Amniotic epithelial cell (primary cell): ENCODE measurements at places on chromosomes 2 and 18.

- DNase-seq: no peak
Observed at GRCh38 chr2:238487652-238488346, 61.1 kb downstream of the ASB1 start.

- DNase-seq: no peak
Observed at GRCh38 chr2:172074254-172074653, 11.1 kb upstream of the DLX1 start.

DNA sequence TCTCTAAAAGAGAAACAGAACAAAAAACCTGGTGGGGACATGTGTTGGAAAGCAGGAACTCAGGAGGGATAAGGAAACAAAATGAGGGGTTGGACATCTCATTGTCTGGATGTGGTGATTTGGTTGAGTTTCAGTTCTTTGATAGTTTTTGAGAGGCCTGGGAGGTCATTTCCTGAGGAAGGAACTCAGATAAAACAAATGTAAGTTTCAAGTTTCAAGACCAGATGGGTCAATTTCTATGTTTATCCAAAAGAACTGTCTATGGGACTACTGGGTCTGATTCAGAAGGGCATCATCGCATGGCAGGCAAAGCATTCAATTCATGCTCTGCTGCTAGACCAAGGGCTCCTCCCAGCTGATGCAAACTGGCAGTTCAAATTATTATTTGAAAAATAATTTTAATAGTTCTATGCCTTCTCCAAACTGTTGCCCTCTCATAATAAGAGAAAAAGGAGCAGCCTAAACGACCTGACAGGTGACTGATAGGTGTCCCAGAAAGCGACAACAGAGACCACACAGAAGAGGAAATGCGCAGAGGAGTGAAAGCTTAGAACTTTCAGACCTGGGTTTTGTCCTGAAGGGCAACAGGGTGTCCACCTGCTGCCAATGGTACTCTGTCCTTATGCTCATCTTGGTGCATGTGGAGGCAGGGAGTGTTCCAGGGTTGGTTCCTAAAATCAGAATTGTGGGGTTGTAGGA lies 39.3 kb upstream of the SH3RF3 start:
- no peak for DNase-seq

DNA sequence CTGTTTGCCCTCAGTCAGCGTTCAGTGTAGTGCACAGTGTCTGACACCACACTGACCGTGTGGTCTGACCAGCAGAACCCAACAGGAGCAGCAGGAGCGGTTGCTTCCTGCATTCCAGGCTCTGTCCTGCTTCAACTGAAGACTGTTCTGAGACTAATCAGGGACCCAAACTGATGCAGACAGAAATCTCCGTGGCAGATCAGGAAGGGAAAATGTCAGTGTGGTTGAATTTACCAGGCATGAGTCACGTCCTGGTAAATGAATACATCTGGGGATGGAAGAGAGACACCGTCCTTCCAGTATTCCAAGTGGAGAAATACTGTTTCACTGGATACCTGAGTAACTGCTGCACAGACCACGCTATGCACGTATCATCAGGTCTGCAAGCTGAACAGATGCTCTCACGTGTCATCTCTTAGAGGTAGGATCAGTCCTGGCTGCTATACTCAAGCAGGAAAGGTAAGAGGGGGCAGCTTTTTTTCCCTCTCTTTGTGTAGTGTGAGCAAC lies 223.6 kb upstream of the EPAS1 start:
- peak; percentile 93 for DNase-seq

GRCh38 chr2:98730053-98730706 lies 752 bp downstream of the MGAT4A start:
- DNase-seq: no peak

- DNase-seq: peak; percentile 74
Observed at GRCh38 chr18:28045176-28045810, 131.6 kb downstream of the CDH2 start.

DNA sequence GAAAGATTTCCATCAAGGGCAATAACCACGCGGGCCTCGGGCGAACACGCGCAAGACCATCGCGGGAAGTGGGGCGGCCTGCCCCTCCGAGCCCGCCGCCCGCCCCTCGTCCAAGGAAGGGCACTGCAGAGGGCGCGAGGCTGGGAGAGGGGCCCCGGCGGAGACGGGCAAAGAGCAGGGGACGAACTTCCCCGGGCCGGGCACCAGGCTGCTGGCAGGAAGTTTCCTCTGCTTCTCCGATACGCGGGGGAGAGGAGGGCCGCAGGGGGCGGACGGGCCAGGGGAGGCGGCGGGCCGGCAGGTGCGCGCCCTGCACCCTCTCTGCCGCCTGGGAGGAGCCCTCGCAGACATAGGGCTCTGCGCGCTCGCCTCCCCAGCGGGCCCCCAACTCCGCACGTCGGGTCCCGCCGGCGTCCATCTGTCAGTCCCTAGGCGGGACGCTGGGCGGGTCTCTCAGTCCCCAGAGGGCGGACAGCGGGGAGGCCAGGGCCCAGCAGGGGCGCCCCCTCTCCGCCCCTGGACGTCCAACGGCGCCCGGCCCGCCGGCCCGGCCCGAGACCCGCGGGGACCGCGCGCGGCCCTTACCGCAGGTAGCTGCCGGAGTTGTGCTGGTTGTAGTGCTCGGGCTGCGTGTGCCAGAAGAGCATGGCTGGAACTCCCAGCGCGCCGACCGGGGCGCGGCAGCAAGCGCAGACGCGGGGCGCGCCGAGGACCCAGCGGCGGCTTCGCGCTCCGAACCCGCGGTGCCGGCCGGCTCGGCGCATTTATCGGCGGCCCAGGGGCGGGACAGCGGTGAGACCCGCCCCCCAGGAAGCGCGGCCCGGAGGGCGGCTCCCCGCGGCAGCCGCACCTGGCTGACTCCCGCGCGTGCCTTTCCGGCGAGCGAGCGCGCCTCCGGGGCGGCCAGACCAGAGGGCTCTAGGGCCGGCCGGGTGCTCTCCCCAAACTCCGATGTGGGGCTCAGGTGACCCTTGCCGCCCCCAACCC lies at the start of gene TFCP2L1:
Gene TFCP2L1, minus strand, starts transcription at position 740 of the 987 bp plus-strand sequence. Its CDS starts 93 bp downstream, at position 647.
- DNase-seq: no peak

DNA sequence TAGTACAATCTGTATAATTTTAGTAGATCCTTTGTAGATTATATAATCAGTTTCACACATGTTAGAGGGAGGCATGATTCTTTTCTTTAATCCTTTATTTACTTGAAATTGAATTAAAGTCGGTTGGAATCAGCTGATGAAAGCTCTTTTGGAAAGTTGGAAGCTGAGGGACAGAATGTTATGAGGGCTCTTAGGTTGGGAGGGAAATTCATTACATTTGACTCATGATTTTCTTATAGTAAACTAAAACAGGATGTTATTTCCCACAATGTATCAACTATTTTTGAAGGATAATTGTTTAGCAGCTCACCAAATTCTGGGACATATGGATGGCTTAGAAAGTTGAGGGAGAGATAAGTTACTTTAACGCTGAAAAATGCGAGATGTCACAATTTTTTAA lies 52.7 kb upstream of the TMEFF2 start:
- peak; percentile 40 for DNase-seq

DNA sequence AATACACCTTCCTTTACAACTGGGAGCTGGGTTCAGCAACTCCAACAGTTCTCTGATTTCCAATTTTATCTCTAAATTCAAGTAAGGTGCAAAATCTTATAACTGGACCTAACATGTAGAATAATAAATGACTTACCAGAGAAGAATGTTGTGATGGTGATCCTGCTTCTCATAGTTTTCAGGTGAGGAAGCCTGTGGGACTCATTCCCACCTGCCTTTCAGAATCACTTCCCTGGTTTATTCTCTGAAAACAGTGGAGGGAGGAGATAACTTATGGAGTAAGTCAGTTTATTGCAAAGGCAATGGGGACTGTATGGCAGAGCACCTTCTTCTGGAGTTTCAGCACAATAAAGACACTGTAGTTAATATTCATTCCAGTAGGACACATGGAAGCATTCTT lies 1188.2 kb upstream of the FAM98A start:
- DNase-seq: no peak

DNA sequence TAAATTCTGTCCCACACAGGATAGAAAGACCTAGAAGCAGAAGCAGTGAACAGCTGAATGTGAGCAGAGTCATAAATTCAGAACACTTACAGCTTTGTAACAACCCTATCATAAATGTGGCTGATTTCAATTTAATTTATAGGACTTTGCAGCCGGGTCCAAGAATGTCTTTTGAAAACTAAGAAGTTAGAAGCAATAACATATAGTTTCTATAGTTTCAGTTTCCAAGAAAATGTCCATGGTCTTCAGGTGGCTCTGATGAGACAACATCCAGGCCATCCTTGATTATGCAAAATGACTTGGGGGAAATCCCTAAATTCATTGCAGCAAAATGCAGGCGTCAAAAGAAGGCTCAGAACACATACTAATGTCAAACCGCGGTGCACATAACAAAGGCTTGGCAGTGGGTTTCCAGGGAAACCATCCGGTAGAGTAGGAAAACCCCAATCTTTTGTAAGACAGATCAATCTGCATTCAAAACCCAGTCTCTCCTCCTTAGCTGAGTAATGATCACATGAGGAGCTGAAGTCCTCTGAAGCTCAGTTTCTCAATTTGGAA lies 442.2 kb upstream of the ID2 start:
- DNase-seq: peak; percentile 3

DNA sequence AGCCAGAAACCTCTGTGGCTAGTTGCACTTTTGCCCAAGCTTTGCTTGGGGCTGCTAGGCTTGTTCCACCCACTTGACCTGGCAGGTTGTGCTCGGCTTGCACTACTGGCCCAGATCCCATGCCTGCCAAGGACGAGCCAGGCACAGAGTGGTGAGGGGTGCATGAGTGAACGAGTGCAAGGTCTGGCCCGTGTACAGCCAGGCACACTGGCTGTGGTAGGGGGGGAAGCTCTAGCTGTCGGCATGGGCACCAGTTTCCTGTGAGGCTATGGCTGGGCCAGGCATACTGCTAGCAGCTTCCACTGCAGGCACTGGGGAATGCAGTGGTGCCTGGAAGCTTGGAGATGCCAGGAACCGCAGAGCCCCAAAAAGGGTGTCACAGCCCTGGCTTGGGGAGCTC lies 210.4 kb downstream of the AKAIN1 start:
- no peak for DNase-seq

- no peak for DNase-seq
Observed at GRCh38 chr2:52097071-52097470, 1065.1 kb upstream of the NRXN1 start.

- DNase-seq: no peak
Observed at GRCh38 chr2:74357627-74358026, 14.4 kb upstream of the SLC4A5 start.

DNA sequence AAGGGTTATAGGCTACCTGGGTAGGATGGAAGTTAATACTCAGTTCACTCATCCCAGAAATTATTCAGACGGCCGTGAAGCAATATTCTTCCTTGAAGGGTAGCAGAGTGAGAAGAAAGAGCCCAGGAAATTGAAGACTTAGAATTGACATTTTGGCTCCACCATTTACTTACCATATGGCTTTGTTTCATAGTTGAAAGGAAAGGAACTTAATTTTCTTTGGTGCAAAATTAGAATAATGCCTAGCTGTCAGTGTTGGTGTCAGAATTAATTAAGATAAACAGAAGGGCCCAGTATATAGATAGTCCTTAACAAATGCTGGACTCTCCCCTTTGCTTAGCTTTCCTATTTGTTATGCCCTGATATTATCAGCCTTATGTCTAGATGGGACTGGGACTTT lies 263.2 kb downstream of the KCNJ3 start:
- DNase-seq: no peak

- DNase-seq: peak; percentile 29
Observed at GRCh38 chr2:191150600-191151330, at the start of gene STAT4. Gene STAT4 (minus strand): TSS chr2:191150994. CDS start chr2:191148203, 2,791 bp downstream.

DNA sequence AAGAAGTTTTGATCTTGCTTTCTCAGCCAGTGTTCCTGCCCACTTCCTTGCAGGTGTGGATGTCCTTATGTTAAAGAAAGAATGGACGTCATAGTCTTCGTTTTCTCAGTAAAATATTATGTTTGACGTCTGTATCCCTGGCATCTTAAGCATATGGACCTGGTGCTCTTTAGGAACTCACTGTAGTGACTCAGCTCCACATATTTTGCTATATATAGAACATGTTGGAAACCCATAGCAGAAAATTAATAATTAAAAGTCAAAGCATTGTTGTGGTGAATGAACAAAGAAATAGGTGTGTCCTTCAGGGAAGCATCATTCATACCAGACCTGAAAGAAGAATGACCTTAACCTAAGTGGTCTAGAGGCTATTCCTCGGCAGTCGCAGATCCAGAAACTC lies 196.1 kb downstream of the MCFD2 start:
- DNase-seq: peak; percentile 57
